Activated naive CD4-positive, alpha-beta T cell treated with anti-CD3 and anti-CD28 coated beads for 36 hours (primary cell): ENCODE measurements at places on chromosomes 2 and 18. TPM values are rescaled to one million over a fixed set of nuclear protein-coding genes. Genes with fewer than 3 reads are reported as not detected.

DNA sequence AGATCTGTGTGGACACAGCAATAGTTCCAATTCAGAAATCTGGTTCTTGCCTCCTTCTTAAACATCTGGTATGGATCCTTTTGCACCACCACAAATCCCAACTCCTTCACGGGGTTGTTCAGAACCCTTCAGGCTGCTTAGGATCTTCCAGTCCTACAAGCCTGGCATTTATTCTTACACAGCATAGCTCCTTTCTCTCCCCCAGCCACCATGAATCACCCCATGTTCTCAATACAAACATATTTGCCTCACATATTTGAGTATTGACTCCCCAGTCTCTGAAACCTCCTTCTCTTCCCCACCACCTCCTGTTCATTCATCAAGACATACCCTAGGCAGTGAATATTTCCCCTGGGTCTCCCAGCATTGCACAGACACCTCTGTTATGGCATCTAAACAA is 155.2 kb downstream of the ALK start:
- no peak for DNase-seq

DNA sequence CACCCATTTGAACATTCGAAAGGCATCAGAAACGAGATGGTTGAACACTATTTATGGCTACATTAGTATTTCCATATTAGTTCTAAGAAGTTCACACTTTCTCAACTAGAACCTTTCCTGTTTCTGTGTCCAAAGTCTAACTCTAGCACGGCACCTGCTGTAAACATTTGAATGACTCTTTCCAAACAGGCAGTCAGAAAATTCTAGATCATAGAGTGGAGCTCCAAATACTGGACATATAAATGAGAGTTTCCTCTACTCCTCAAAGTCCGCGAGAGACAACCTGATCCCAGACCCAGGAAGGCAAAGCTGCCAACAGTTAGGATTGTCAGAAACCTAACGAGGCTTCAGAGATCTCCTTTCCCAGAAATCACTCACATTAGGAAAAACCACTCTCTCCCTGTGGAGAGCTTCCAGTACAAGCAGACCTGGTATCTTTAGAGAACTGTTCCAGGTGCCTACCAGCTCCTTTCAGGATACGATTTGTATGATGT is 10.6 kb downstream of the RND3 start:
- no peak for DNase-seq

DNA sequence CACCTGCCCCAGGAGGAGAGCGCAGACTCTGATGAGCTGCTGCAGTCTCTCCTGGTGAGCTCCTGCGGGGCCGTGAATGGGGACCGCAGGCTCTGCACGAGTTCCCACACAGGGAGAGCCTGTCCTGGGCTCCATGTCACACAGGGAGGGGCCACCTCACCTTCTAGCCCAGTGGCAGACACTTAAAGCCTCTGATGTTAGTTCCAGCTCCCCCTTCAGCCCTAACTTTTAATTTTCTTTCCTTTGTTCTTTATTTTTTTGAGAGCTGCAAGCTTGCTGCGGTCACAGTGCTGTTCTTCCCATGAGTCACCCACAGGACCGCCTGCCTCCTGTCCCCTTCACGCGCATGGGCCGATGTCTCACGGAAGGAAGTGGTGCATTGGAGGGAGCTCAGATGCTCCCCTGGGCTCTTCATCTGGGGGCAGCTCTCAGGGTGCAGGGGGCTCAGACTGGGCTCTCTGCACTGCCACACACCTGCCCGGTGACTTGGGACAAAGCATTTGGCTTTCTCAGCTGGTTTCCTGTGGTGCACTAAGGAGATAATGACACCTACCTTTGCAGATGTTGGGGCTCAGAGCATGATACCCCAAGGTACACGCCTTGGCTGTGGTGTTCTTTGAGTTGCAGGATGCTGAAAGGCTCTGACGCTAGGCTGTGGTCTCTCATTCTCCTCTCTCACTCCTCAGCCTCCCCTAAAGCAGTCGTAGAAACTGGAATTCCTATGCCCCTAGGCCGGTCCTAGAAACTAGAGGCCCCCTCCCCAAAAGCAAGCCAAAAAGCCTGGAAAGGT is 37.2 kb upstream of the PXDN start:
- DNase-seq, result no peak

GRCh38 chr18:39198376-39198775 is 1632.8 kb upstream of the CELF4 start:
- no peak for DNase-seq

Gene ANO7
- total RNA-seq, result 0.57 TPM

Gene ARL5A
- total RNA-seq, result 40.6 TPM
